Anterior cingulate cortex (tissue), 58 donors: ENCODE measurements at places on chromosomes 6 and 20.
A peak's percentile ranks its signal among the peaks of the same experiment; 100 is the strongest.

DNA sequence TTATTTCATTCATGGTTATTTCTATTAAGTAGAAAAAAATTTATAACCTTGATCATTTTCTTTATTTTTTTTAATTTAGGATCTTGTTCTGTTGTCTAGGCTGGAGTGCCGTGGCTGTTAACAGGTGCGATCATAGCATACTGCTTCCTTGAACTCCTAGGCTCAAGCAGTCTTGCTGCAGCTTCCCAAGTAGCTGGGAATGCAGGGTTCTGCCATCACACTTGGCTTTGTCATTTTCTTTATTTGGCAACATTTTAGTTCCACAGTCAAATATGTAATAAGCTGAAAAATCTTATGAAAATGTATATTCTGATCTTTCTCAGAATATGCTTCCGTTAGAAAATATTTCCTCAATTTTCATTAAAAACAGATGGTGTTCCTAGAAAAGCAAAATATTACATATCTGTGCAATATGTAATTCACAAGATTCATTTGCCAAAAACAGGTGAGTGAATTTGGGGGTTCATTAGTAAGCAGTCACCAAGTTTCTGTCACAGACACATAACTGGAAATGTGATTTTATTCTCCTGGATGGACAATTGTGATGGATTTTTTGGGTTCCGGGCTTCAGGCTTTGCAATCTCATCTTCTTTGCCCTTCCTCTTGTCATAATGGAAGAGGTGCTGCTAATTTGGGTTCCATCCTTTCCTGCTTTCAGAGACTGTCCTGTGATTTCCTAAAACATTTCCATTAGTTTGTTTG is 21.5 kb downstream of the AMD1 start:
- no peak for DNase-seq

- no peak for DNase-seq
These were observed 48.7 kb upstream of the CDH4 start for GRCh38 chr20:61203320-61203719.

DNA sequence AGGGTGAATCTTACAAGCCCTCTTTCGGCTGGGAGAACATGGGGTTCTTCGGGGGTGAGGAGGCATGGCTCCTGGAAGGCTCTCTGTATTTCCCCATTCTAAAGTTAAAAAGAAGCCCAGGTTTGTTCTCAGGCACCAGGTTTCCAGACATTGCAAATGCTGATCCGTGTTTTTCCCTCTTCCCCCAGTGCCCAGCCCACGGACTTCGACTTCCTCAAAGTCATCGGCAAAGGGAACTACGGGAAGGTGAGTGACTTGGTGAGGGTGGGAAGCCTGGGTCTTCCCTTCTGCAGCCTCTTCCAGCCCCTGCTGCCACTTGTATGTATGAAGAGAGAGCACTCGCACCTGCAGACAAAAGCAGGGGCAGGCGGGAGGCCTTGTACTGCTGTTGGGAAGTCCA is 8.7 kb downstream of the SGK2 start:
- DNase-seq = no peak

- DNase-seq = no peak
These were observed 235.6 kb upstream of the PRDM1 start for GRCh38 chr6:105850261-105851112.

DNA sequence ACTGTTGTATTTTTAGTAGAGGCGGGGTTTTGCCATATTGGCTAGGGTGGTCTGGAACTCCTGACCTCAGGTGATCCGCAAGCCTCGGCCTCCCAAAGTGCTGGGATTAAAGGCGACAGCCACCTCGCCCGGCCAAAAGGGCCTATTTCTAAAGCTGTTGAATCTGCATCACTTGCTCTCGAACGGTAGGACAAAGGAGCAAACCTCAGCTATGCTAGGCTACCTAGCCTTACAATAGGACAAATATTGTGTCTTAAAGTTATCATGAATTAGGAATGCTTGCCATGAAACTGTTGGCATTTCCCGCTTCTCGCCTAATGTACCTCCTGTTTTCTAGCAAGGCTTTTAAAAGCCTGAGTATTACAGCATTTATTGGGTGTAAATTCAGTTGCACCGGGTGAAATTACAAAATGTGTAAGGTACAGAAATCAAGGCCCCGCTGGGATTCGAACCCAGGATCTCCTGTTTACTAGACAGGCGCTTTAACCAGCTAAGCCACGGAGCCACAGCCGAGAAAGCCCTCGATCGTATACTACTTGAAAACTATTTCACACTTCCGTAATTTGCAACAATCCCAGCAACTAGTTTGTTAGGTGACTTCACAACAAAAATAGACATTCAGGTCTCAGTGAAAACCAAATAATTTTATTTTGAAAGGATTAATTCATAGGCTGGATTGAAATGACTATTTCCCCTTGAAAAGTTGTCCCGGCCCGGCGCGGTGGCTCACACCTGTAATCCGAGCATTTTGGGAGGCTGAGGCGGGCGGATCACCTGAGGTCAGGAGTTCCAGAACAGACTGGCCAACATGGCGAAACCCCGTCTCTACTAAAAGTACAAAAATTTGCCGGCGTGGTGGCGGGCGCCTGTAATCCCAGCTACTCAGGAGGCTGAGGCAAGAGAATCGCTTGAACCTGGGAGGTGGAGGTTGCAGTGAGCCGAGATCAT is 211.6 kb upstream of the ZNF184 start:
- peak; percentile 19 for DNase-seq

GRCh38 chr20:44747166-44748004 is 1.7 kb downstream of the KCNK15 start:
- peak; percentile 26 for DNase-seq

GRCh38 chr20:40589581-40589980 is 99.5 kb downstream of the MAFB start:
- DNase-seq = no peak

DNA sequence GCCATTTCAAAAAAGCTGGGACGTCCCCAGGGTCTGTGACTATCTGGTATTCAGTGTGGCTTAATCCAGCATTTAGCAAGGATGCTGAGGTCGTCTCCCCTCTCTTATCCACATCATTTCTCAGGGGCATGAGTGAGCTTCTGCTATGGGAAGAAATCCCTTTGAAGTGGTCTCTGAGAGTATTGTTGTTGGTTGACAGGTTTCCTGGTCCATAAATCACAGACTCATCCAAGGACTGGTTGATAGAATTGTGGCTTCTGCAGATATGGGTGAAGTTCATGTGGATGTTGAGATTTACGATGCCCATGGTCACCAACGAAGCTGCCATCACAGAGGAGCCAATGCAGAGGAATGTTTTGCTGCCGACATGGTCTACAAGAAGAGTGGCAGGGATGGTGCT is 24.0 kb downstream of the SLC2A12 start:
- DNase-seq = no peak

- DNase-seq = no peak
These were observed 8.2 kb downstream of the KCNQ2 start for GRCh38 chr20:63464289-63464635.

GRCh38 chr20:50477239-50477872 is 32.8 kb upstream of the PTPN1 start:
- DNase-seq = no peak
